ENCODE measurements at places on chromosomes 2 and 18.
A peak's percentile ranks its signal among the peaks of the same experiment; 100 is the strongest.

DNA sequence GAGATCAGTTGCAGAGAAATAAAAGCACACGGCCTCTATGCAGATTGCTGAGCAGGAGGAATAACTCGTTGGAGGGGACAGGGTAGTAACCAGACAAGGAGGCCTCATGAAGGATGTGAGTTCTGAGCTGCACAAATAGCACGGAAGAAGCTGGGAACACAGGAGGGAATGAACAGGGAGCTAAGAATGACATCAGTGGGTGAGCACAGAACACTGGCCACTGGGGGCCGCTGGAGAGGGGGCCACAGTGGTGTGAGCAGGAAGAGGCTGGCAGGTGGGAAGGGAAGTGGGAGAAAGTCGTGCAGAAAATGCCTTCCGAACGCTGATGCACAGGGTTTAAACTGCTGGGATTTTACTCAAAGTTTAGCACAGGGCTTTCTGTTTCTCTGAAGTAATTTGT lies 61.0 kb downstream of the ZAP70 start:
- peak; percentile 57 for DNase-seq

GRCh38 chr2:175817221-175817620 lies 184.8 kb downstream of the LNPK start:
- no peak for DNase-seq

- DNase-seq: no peak
Measured at GRCh38 chr2:54704688-54705605, 18.5 kb upstream of the EML6 start.

DNA sequence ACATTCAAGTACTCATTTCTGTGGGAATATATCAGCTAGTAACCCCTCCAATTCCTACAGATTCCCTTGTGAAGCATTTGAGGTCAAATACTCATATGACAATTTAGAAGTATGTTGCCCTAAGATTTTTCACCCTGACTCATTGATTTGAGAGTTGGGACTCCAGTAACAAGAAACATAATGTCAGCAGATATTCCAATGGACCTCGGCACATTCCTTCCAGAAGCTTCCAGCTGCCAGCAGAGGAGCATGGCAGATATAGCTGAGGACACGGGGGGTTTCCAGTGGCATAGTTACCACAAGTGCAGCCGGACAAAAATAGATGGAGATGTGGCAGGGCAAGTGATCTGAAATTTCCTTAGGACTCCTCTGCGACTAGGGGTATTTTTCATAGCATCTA lies 101.9 kb upstream of the ARHGAP28 start:
- no peak for DNase-seq
